ENCODE measurements at places on chromosomes 12 and 14.

GRCh38 chr12:52123487-52124186 lies 44.1 kb downstream of the SMIM41 start:
- DNase-seq, result no peak

- DNase-seq, result no peak
Measured at GRCh38 chr14:59419303-59419702, 45.9 kb downstream of the GPR135 start.

- DNase-seq, result no peak
Measured at GRCh38 chr12:46468160-46468559, 95.6 kb upstream of the SLC38A2 start.

- DNase-seq, result no peak
Measured at GRCh38 chr14:63394841-63395240, 76.1 kb upstream of the GPHB5 start.

- no peak for DNase-seq
Measured at GRCh38 chr12:101594700-101595099, at the start of gene MYBPC1. Gene MYBPC1, plus strand, starts transcription at chr12:101594971. Its CDS starts 100 bp downstream, at chr12:101595071.

DNA sequence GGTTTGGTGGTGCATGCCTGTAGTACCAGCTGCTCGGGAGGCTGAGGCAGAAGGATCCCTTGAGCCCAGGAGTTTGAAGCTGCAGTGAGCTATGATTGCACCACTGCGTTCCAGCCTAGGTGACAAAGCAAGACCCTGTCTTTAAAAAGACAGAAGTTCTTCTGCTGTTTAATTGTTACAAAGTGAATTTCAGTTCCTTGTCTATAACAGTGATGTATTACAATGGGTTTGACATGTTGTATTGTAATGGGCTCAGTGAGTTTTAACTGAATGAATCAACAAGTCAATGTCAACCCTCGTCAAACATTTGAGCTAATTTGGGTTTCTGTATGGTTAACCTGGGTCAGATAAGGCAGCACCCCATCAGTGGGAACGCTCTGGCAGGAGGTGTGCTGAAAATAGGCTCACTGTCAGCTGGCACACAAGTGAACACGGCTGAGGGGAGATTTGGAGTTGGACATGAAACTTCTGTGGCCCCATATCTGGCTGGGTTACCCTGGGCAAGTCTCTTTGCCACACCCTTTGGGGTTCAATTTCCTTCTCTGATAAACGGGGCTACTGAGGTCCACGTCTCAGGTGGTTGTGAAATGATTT lies 14.0 kb upstream of the TRPV4 start:
- DNase-seq, result peak; percentile 79

- no peak for DNase-seq
Measured at GRCh38 chr12:95538006-95538405, 13.3 kb downstream of the USP44 start.

DNA sequence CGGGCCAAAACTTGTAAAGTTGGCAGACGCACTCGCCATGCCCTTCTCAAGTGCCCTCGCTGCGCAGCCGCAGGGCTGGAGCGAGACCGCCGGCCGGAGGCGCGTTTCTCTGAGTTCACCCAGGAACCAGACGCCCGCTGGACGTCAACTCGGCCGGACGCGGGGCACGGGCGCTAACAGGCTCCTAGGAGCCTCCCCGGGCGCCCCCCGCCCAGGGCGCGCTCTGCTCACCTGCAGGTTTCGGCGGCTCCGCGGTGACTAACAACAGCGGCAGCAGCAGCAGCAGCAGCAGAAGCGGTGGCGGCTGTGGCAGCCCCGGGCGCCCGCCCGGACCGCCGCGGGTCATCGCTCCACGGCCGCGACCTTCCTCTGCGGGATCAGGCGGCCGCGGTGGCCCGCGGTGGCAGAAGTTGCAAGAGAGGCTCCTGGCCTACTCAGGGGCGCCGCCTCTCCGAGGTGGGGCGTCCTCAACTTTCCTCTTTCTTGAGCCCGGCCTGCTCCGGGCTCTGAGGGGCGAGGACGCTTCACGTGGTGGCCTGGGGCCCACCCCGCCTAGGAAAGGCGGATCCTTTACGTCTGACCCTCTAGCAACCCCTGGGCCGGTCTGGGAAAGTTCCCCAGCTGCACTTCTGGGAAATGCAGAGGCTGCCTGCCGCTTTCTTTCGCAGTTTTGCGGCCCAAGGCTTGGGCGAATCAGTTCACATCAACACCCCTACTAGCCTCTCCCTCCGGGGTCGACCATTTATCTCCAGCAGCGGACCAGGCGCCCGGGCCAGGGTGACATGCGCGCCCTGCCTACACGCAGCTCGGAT lies at the start of gene PLBD1:
PLBD1 (minus strand) TSS at position 533 of the 812 bp plus-strand sequence; CDS start at position 346, 187 bp downstream.
- DNase-seq, result peak; percentile 63
